Ammon's horn (tissue), 1 donor: ENCODE measurements at places on chromosomes 11 and 22.

DNA sequence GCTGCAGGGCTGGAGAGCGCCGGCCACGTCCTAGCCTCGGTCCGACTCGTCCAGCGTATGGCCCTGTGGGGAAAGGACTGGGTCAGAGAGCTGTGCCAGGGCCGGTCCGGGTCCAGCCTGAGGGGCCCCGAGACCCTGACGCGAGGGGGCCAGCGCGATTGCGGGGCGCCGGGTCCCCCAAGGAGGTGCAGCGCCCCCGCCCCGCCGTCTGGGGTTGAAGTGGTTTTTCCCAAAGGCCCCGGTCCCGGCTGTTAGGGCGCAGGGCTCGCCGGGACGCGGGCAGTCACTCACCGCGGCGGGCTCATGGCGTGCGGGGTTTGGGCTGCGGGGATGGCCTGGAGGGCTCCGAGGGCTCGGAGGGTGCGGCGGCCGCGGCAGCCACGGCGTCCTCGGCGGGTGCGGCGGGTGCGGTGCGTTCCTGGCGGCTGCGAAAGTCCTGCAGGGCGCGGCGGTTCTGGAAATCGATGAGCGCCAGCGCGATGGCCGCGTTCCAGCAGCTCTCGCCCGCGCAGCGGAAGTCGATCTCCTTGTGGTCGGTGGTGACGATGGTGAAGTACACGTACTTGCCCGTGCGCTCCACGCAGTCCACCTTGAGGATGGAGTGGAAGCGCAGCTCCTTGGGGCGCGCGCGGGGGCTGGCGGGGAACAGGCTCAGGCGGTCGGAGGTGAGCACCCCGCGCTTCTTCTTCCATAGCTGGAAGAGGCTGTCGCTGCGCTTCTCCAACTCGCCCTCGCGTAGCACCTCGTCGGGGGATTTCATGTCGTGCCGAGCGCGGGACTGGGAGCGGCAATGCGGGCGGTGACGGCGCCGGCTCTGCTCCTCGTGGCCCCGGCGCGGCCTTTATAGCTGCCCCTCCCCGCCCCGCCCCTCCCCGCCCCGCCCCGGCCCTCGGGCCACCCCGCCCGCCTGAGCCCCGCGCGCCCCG, at the start of gene PHLDA2:
Gene PHLDA2 (minus strand): TSS at position 816 of the 926 bp plus-strand sequence. CDS start 56 bp downstream, at position 760.
- DNase-seq: no peak

DNA sequence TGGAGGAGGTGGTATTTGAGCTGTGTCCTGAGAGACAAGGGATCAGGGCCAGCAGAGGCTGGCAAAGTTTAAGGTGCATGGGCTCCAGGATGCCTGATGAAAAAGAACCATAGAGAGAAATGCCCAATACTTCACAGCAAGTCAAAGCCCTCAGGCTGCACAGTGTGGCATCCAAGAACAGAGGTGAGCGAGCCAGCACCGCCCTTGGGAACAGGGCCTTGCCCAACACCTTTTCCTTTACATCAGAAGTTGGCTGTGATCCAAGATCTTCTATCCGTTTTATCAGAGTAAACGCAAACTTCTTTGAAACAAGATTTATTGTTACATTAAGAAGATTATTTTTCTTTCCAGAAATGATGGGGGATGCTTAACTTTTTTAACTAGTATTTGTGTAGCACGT, 1.4 kb downstream of the B3GNT6 start:
- DNase-seq: no peak

- no peak for DNase-seq
These were observed 66.5 kb upstream of the AMPD3 start for GRCh38 chr11:10388574-10388973.

GRCh38 chr11:79157738-79158137, 283.1 kb downstream of the TENM4 start:
- no peak for DNase-seq

DNA sequence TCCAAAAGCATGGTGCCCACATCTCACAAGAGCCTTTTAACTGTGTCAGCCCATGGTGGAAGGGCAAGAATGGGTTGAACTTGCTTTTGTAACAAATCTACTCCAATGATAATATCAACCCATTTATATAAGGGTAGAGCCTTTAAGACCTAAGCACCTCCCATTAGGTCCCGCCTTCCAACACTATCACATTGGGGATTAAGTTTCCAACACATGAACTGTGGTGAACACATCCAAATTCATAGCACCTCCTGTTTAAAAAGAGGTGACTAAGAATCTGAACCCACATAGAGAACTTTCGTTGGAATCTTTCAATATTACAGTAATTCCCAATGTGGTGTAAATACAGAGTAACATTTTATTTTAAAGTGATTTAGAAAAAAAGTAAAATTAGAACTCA, 9.2 kb upstream of the CNTF start:
- no peak for DNase-seq

DNA sequence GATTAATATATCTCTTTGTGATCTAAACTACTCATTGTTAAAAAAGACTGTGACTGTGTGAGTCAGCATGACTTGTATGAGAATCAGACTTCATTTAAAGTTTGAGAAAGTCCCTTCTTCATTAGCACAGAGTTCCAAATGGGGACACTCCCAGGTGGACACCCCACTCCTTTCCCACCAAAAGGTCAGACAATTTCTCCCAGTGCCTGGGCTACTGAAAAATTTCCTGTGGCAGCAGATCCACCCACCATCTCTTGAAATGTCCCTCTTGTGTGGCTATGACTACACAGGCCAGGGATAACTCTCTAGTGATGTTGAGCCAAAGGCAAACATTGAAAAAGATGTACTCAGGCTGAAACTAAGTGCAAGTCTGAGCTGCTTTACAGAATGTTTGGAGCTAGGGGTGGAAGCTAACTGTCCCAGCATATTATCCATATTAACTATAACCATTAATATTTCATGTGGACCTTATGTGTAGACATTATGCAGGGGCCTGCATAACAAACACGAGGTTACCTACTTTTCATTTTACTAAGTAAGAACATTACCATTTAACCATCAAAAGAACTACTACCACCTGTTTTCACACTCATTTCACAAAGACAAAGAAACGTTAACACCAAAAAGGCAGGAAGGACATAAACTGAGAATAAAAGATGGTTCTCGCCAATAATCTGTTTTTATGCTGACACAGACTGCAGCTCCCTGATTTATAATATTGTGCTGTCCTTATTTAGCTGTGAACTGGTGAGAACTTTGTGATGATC, 44.8 kb downstream of the MMP20 start:
- no peak for DNase-seq

DNA sequence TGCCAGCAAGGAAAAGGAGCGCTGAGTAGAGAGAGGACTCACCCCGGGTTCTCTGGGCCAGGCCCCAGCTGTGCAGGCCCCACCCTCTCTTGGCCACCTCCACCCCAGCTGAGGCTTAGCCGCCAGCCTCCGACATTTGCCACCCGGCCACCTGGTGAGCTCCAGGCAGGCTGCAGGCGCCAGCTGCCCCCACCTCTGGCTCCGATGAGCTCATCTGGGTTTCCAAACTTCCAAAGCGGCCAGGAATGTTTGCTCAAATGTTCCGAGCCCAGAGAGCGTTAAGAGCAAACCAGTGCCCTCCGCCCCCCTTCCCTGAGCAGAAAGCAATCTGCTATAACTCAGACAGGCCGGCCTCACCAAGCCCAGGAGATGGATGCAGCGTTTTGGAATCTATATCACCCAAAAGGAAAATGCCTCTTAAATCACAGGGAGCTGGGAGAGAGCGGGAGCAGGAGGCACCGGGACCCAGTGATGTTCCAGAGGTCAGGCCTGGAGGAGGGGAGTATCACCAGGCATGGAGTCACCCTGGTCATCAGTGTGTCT, 9.1 kb upstream of the MN1 start:
- DNase-seq: no peak

DNA sequence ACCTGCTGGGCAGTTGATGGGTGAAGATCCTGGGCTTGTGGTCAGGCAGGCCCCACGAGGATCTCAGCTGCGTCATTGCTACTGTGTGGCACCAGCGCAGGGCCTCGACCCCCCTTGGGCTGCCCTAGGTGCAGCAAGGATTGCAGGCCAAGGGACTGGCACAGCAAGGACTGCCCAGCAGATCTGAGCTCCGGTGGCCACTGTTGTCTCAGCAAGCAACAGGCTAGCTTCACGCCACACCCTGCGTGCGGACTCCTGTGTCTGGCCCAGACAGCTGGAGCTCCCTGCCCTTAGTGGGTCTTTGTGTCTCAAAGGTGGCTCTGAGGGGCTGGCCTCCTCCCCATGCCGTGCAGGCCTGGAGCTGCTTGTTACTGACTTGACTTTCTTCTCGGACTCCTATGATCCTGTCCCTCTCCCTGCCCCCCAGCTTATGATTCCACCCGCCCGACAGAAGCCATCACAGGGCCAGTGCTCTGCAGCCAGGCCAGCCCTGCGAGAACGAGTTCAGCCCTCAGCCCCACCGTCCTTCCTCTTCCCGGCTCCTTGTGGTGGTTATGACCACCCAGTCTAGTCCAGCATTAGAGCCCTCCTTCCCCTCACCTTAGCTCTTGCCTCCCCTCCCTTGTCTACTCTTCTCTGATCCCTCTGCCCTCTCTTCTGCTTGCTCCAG, 295.6 kb downstream of the TBC1D22A start:
- no peak for DNase-seq

GRCh38 chr11:29538339-29539036, 478.3 kb downstream of the KCNA4 start:
- no peak for DNase-seq

GRCh38 chr22:43256976-43257545, 70.1 kb upstream of the TTLL12 start:
- DNase-seq: no peak

GRCh38 chr11:16605389-16605893, 133.0 kb upstream of the C11orf58 start:
- DNase-seq: peak; percentile 13

DNA sequence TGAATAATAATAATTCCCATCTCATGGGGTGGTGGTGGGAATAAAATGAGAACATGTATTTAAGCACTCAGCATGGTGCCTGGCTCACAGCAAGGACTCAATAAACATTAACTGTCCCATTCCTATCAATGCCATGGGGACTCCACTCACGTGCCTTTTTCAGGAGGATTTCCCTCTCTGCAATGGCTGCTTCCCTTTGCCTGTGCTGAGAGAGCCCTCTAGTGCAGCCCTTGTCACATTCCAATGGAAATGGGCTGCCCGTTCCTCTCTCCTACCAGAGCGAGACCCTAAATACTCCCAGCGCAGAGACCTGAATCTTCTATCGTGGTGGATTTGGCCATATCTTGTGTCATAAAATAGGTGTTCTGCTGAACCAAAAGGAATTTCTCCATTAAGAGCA, 621.5 kb upstream of the B3GAT1 start:
- peak; percentile 82 for DNase-seq

GRCh38 chr22:45504373-45505341, 2.0 kb downstream of the FBLN1 start:
- DNase-seq: peak; percentile 40

DNA sequence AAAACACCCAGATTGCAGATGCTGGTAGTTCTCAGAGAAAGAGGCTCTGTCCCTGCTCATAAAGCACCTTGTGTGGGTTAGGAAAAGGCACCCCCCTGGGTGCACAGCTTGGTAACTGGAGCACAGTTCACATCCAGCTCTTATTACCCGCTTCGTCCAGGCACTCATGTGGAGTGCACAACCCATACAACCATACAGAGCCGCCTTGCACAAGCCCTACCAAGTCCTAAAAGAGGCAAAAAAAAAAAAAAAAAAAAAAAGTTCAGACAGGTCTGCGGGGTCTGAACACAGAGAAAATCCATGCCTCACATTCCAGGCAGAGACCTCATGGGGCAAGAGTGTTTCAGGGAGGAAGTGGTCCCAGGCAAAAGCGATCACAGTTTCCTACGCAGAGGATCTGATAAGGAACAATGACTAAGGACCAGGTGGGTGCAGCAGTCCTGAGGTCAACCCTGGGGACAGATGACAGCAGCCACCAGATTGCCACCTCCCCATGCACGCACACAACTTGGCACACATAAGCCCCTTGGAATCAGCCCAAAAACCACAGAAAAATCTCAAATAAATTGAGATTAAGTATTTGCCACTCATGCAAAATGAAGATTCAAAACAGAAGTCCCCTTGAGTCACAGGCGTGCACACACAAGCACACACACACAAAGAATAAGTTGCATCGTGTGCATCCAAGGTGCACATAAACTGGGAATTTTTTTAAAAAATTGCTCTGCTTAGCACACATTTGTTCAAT, 12.3 kb downstream of the MB start:
- no peak for DNase-seq

DNA sequence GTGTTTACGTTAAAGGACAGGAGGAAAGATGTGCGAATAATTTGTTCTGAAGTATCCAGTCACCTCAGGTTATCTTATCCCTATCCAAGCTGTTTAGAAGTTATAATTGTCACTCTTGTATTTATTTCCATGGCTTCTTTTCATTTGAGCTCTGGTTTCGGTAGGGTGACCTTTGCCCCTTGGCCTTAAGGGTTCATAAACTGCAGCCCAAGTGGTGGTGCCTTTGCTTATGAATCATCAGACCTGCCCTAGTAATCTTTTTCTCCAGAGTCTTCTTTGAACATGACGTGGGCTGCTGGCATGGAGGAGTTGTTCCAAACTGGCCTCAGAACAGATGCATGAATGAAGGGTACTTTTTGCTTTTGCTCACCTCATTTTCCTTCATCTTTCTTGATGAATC, 6.5 kb upstream of the CRYBB3 start:
- DNase-seq: no peak

DNA sequence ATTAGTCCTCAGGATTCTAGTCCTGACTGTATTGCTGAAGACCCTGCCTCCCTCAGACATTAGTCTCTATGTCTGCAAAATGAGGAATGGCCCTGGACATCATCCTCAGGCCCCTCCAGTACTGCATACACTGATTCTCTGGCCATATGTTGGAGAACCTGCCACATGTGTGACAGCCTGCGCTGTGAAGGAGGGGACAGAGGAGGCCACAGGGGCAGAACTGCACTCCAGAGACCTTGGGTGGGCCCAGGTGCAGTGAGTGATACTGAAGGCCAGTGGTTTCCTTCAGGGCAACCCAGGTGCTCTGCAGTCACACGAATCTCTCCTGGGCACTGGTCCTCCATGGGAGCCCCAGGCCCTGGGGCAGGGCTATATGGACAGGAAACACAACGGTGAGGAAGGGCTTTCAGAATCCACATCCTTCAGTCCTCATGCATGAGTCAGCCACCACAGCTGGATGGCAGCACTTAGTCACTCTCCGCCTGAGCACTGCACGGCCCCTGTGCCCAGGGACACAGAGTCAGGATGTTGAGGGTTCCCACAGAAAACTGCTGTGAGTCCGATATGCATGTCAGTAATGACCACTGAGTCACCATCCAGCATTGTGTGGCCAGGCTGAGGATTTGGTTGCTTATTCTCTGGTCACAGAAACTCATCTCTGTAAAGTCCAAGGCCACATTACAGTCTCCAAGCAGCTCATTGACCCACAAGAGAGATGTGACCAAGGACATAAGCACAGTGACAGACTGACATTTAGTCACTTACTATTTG, 39.7 kb downstream of the ME3 start:
- no peak for DNase-seq
